ENCODE measurements at places on chromosomes 11 and 22. TPM values are rescaled to one million over a fixed set of nuclear protein-coding genes. Genes with fewer than 3 reads are reported as not detected.

The APOBEC3B gene
- not detected for total RNA-seq

The C11orf52 gene
- 9.7 TPM for total RNA-seq

The APOA5 gene
- 0.72 TPM for total RNA-seq

The GUCY1A2 gene
- 2.7 TPM for total RNA-seq

- DNase-seq: no peak
- H3K36me3 ChIP-seq: peaks cover 12% of the 10 kb centered on the region
- no peak overlapping the region for H3K4me3 ChIP-seq
These were observed 36.2 kb downstream of the PISD start for GRCh38 chr22:31625661-31626426.

- H3K27ac ChIP-seq: no peak overlapping the region
- DNase-seq: no peak
- no peaks in the 10 kb centered on the region for H3K4me1 ChIP-seq
- H3K4me3 ChIP-seq: no peak overlapping the region
- no peaks in the 10 kb centered on the region for H3K36me3 ChIP-seq
- no peaks in the 10 kb centered on the region for H3K27me3 ChIP-seq
These were observed 1104.8 kb downstream of the DLG2 start for GRCh38 chr11:84522331-84522730.

The TSGA10IP gene
- not detected for total RNA-seq

The SMIM35 gene
- total RNA-seq: not detected

- DNase-seq: no peak
- H3K27ac ChIP-seq: no peak overlapping the region
- peaks cover 19% of the 10 kb centered on the region for H3K36me3 ChIP-seq
- H3K4me1 ChIP-seq: peaks cover 37% of the 10 kb centered on the region
- peak overlapping the region; percentile 3 for H3K4me3 ChIP-seq
These were observed 7.1 kb downstream of the SIGIRR start for GRCh38 chr11:407651-408123.

DNA sequence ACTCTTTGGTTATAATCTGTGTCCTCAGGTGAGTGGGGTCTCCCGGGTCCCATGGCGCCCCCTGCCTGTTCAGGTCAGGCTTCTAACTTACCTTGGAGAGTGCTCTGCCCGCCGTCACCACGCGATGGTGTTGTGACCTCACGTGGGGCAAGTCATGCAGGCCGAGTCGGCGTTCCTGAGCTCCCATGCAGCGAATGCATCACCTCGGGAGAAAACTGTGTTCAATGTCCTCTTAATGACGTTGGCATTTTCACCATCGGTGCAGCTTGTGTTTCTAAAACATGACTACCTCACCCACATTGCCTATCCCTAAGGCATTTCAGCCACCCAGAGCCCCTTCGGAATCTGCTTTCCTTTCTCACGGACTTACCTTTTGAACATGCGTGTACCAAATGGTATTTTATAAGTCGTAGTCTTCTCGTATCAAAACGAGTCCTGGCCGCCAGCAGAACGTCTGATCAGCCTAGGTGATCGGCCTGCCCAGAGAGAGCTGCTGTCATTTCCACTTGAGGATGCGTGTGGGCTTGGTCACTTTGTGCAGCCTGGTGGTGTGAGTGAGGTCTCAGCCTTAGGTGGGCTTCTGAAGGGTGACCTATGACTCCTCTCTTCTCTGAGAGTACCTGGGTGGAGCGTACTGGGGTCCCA lies 64.8 kb downstream of the TBC1D22A start:
- peaks cover 35% of the 10 kb centered on the region for H3K4me1 ChIP-seq
- no peak for DNase-seq

The OR4D5 gene
- total RNA-seq: not detected

GRCh38 chr11:110935018-110935640 lies 222.9 kb upstream of the ARHGAP20 start:
- no peaks in the 10 kb centered on the region for H3K4me1 ChIP-seq
- H3K27ac ChIP-seq: no peak overlapping the region
- H3K27me3 ChIP-seq: no peaks in the 10 kb centered on the region
- H3K36me3 ChIP-seq: no peaks in the 10 kb centered on the region

DNA sequence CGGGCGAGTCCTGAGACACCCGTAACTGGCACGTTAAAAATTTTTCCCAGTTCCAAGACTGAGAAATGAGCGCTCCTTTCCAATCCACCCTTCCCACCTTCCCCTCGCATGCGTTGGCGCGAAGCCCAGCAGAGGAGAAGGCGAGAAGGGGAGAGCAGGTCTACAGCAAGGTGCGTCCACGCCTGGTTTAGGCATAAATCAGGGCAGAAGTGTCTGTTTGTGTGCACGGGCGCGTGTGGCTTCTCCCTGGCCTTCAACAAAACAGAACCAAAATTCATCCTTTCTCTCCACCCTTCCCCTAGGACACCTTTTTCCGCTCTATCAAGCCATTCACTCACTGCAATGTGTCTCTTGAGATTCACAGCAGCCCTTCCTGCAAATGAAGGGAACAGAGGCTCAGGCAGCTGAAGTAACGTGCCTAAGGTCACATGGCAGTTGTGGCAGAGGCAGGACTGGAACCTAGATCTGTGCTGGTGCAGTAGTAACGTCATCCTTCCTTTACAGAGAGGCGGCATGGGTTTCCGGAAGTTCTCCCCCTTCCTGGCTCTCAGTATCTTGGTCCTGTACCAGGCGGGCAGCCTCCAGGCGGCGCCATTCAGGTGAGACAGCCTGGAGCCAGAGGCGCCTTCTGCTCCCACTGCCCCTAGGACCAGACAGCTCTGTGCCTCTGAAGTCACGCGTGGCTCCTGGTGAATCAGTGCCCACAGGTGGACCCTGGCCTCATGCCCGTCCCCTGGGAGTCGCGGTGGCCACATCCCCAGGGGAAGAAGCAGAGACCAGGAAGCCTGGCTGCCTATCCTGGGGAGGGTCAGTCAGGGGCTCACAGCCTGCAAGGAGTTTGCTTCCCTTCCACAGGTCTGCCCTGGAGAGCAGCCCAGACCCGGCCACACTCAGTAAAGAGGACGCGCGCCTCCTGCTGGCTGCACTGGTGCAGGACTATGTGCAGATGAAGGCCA lies 1.1 kb downstream of the CALCB start:
- H3K27me3 ChIP-seq: peaks cover 51% of the 10 kb centered on the region
- peaks cover 18% of the 10 kb centered on the region for H3K4me1 ChIP-seq
- peak overlapping the region; percentile 28 for H3K4me3 ChIP-seq

The VPREB3 gene
- not detected for total RNA-seq

DNA sequence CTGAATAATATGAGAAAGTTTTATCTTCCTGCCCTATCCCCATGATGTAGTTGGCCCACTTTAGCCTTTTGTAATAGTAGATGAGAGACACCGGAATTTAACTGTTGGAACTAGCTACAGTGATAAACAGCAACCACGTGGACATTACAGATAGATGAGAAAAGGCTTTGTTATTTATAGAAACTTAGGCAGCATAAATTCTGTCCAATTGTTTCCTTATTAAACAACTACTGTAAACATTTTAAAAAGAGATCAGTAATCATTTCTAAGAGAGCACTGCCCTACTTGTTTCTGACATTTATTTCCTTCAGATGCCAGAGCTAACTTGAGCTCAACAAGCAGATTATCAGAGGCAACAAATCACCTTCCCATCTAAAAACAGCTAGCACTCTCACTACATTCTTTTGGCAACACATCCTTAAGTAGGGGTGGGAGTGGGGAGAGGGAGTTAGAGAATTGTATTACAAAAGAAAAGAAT lies 63.1 kb downstream of the SOX6 start:
- H3K36me3 ChIP-seq: no peaks in the 10 kb centered on the region
- no peak overlapping the region for H3K27ac ChIP-seq
- no peak for DNase-seq
- H3K27me3 ChIP-seq: no peaks in the 10 kb centered on the region
- H3K4me3 ChIP-seq: no peak overlapping the region

DNA sequence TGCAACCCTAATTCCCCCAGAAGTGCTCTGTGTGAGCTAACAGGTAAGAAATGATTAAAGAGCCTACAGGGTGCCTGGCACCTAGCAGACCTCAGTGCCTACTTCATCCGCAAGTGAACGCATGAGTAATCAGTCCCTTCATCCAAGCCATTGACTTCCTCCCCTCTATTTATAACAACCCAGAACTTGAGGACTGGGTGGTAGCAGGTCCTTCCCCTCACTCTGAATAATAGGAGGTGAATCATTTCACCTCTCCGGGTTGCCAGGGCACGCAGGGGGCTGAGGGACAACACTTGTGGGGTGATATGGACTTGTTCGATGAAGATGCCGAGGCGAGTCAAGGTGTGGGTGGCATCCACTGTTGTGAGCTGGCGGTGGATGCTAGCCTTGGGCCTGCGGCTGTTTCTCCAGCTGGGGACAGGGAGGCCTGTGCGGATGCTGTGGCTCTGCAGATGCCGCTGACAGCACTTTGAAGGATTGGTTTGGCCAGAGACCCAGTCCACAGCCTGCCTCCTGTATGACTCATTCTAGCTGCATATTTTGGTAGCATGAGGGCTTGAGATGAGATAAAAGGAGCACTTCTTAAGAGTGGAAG lies 11.7 kb upstream of the SORL1-AS1 start:
- no peaks in the 10 kb centered on the region for H3K27me3 ChIP-seq
- peak; percentile 77 for DNase-seq
- no peaks in the 10 kb centered on the region for H3K36me3 ChIP-seq
- no peak overlapping the region for H3K27ac ChIP-seq

GRCh38 chr22:34669001-34669400 lies 397.0 kb upstream of the ISX start:
- H3K36me3 ChIP-seq: no peaks in the 10 kb centered on the region
- H3K4me3 ChIP-seq: no peak overlapping the region
- no peak overlapping the region for H3K27ac ChIP-seq
- no peaks in the 10 kb centered on the region for H3K27me3 ChIP-seq

GRCh38 chr11:1913271-1914060 lies 6.0 kb upstream of the TNNT3 start:
- H3K27ac ChIP-seq: no peak overlapping the region
- no peaks in the 10 kb centered on the region for H3K27me3 ChIP-seq
- no peaks in the 10 kb centered on the region for H3K36me3 ChIP-seq
- H3K4me1 ChIP-seq: peaks cover 23% of the 10 kb centered on the region
- H3K4me3 ChIP-seq: no peak overlapping the region
- DNase-seq: no peak

DNA sequence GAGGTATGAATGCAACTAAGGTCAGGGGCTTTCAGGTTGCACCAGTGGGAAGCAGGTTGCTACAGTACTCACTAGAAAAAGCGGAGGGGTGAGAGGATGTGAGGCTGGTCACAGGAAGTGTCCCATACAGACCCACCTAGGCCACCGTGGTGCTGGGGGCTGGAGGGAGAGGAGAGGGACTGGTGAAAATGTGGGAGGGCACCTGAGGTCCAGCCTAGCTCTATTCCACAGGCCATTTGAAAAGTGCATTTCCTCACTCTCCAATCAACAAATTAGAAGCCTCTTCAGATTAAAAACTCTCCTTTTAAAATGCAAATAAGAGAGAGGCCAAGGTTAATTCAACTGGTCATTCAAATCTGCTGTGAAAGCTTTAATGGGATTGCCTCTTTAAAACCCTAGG lies 38.6 kb upstream of the NCAM1 start:
- no peaks in the 10 kb centered on the region for H3K4me1 ChIP-seq
- H3K27me3 ChIP-seq: peaks cover 2% of the 10 kb centered on the region
- H3K36me3 ChIP-seq: no peaks in the 10 kb centered on the region

The TMEM258 gene
- total RNA-seq: 33.9 TPM

DNA sequence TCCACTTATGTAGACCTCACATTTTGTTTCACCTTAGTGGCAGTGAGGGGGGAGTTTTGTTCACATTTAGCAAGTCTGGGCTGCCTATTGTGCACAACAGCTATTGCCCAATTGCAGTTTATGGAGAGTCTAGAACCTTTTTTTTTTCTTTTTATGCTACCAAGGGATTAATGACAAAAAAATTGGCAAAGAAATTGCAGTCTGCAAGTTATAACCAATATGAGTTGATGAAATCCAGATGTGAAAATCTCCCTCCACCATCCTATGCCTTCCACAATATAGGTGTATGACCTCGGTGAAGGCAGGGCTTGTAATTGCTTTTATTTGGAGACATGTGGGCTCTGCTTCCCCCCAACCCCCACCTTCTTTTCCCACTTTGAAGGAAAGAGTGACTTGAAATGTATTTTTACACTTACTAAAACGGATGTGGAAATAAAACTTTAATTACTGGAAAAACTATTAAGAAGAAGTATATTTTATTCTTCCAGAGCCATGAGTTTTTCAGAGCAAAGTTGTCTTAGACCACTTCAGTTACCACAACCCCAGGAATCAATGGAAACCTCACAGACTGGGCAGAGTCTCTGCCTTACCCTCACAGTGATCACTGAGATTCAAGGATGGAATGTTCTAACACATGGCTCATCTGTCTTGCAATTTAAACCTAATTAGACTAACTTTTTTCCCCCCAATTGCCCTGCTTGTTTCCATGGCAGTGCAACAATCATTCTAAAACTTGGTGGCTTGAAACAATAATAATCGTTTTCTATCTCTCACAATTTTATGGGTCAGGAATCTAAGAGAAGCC lies 120.8 kb upstream of the SLC5A12 start:
- H3K4me3 ChIP-seq: no peak overlapping the region
- H3K27ac ChIP-seq: peak overlapping the region; percentile 87
- no peaks in the 10 kb centered on the region for H3K36me3 ChIP-seq

DNA sequence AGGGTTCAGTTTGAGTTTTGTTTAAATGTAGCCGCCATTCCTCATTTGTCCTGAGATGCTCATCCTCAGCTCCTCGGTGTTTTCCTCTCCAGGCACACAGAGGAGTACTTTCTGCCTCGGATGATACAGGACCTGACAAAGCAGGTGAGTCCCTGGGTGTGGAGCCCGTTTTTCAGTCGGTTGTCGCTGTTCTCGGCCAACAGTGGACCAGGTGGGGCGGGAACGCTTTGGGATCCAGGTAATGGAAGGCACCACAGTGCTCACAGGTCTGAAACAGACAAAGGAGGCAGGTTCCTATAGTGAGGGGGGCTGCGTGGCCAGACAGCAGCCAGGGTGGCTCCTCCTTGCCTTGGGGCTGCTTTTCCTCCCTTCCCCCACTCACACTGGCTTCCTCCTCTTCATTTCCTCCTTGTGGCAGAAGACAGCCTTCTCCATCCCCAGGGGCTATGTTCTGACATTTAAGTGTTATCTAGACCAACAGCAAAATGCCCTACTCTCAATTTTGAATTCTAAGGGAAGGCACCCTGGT lies 19.4 kb downstream of the NADSYN1 start:
- no peak overlapping the region for H3K4me3 ChIP-seq
- no peaks in the 10 kb centered on the region for H3K27me3 ChIP-seq
- H3K36me3 ChIP-seq: peaks cover 62% of the 10 kb centered on the region
- no peaks in the 10 kb centered on the region for H3K4me1 ChIP-seq
- no peak overlapping the region for H3K27ac ChIP-seq
- DNase-seq: peak; percentile 5

- DNase-seq: no peak
- no peaks in the 10 kb centered on the region for H3K4me1 ChIP-seq
- H3K4me3 ChIP-seq: no peak overlapping the region
- H3K27me3 ChIP-seq: no peaks in the 10 kb centered on the region
These were observed 488.0 kb upstream of the CCDC90B start for GRCh38 chr11:83773950-83774880.

- peak; percentile 40 for DNase-seq
- H3K4me3 ChIP-seq: no peak overlapping the region
- H3K27ac ChIP-seq: peak overlapping the region; percentile 34
- no peaks in the 10 kb centered on the region for H3K27me3 ChIP-seq
- no peaks in the 10 kb centered on the region for H3K4me1 ChIP-seq
These were observed 252.6 kb downstream of the BRD1 start for GRCh38 chr22:49574881-49575702.

GRCh38 chr11:8102965-8103364 lies 22.0 kb downstream of the TUB start:
- H3K4me3 ChIP-seq: no peak overlapping the region
- H3K4me1 ChIP-seq: no peaks in the 10 kb centered on the region
- H3K27ac ChIP-seq: no peak overlapping the region
- H3K27me3 ChIP-seq: no peaks in the 10 kb centered on the region

GRCh38 chr22:35319244-35319985 lies 19.7 kb downstream of the TOM1 start:
- no peak overlapping the region for H3K4me3 ChIP-seq
- H3K27me3 ChIP-seq: no peaks in the 10 kb centered on the region
- H3K27ac ChIP-seq: no peak overlapping the region
- no peak for DNase-seq

The ARHGAP42 gene
- total RNA-seq: 15.5 TPM

All from suprapubic skin (tissue), 4 donors.